ENCODE measurements at places on chromosomes 3 and 15.

- no peak for DNase-seq
These were observed 49.4 kb downstream of the GREM1 start for GRCh38 chr15:32767236-32767635.

- no peak for DNase-seq
These were observed 5.4 kb downstream of the VIPR1 start for GRCh38 chr3:42507761-42508335.

GRCh38 chr3:42228796-42229195 is 37.2 kb downstream of the CCK start:
- no peak for DNase-seq

GRCh38 chr15:50353251-50353974 is 1.6 kb downstream of the GABPB1 start:
- DNase-seq, result no peak

GRCh38 chr15:31200735-31201151 is 99.2 kb upstream of the TRPM1 start:
- DNase-seq, result no peak

DNA sequence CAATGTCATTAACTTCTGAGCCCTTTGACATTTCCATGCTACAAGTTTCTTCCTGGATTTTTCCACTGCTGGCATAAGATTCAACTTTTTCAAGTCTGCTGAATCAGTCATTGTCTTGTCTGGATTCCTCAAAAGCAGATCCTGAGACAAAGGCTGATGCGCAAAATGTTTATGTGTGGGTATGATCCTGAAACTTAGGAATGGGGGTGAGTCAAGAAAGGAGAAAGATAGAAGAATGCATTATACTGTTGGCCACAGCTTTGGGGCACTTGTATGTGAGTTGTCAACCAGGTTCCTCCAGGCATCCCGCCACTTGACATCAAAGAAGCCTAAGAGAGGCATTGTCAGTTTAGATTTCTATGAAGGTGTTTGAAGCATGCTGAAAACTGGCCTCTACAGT is 50.4 kb downstream of the FOXB1 start:
- DNase-seq, result no peak

DNA sequence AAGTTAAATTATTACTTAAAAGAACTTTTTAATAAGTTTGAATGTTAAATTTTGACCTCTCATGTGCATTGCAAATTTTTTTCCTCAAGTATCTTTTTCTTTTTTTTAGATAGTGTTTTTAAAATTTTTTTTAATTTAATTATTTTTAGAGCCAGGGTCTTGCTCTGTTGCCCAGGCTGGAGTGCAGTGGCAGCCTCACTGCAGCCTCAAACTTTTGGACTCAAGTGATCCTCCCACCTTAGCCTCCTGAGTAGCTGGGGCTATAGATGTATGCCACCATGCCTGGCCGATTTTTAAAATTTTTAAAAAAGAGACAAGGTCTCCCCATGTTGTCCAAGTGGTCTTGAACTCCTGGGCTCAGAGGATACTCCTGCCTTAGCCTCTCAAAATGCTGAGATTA is 14.4 kb downstream of the PDE8A start:
- DNase-seq, result no peak

DNA sequence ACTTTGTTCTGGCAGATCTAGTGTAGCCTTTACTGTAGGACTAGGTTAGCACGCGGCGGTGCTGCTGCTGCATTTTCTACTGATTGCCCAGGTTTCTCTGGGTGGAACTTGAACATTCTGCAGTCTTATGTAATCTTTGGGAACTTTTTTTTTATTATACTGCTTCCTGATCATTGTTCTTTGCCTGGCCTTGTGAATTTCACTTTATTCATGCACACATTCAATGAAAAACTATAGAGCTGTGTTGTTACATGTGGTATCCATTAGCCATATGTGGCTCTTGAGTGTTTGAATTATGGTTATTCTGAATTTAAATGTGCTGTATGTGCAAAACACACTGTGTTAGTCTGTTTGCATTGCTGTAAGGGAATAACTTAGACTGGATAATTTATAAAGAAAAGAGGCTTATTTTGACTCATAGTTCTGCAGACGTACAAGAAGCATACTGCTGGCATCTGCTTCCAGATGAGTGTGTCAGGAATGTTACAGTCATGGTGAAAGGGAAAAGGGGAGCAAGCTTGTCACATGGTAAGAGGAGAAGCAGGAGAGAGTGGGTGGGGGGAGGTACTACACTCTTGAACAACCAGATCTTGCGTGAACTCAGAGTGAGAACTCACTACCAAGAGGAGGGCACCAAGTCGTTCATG is 26.5 kb downstream of the MEF2A start:
- no peak for DNase-seq

DNA sequence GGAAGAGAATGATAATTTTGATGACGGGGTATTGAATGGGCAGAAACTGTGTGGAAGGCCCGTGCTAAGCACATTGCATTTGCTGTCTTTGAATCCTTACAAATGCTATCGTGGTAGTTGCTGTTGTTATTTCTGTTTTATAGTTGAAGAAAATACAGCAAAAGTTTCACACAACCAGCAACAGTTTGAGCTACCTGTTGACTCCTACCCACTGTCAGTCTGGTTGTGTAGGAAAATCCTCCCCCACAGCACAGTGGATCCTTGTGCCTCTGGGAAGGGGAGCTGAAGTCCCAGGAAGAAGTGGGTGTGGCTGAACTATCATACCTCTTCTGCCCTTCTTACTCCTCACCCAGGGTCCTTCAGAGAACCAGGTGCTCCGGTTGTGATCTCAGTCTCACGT is 29.4 kb downstream of the MRAS start:
- no peak for DNase-seq

DNA sequence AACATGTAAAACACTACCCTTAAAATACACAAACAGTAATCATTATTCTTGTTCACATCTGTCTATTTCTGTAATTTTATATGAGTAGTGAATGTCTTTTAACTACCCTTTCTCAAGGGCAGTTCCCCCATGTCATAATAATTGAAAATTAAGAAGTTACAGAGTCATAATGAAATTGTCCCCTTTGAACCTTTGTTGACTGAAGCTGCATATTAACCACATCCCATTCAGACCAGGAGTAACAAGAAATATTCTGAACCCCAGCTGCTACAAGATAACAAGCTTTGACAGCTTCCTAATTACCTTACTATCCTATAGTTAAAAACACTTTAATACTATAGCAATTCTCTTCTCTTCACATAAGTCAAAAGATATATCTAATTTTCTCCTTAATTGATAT is 635.9 kb upstream of the SUCLG2 start:
- DNase-seq, result no peak

DNA sequence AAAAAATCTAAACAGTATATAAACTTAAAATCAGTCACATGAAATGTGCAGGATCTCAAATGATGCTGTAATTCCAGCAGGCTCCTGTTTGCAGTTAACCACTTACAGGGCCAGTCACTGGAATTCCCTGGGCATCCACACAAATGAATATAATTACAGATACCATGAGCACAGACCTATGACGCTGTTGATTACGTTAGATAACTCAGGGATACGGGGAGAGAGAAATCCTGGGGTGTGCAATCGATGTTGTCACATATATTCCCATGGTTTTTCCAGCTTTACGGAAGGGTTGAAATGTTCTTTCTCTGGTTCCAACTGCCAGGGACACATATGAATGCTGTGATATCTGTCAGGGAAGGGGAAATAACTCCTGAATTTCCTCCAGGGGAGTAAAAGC is 100.8 kb downstream of the RORA start:
- no peak for DNase-seq

GRCh38 chr15:37109872-37110572 is 9.7 kb upstream of the MEIS2 start:
- no peak for DNase-seq

DNA sequence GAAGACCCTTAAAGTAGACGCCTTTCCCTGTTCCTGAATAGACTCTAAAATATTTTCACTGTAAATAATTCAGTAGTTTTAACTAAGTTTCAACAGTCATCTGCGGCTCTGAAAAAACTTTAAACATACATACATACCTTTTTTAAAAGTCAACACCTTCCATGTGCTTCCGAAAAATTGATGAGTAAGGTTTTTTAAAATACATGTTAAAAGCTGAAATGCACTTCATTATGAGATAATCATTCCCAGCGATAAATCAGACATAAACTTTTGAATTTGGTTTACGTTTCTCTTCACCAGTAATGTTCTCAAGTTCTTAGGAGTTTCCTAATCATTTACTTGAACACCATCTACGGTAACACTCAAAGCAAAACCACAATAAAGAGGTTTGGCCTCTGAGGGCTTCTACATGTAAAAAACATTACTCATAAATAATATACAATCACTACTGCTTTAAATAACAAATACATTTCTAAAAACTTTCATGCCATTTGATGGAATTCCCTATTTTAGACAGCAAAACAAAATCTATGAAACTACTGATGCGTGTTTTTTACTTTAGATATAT is 403.5 kb downstream of the SHQ1 start:
- DNase-seq, result no peak

DNA sequence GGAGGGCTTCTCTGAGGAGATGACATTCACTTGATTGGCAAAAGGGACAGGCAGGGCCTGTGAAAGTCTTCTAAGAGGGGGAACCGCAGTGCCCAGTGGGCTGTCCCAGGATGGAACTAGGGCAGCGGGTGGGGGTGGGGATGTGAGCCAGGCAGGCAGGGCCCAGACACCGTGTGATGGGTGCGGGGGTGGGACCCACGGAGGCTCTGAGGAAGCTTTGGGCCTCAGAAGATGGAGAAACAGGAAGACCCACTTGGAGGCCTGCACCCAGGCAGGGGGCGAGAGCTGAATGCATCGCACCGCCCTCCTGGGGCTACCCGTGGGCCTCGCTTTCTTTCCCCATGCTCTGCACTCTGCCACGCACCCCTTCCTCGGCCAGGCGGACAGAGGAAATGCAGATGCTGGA is 32.9 kb upstream of the ACAD9 start:
- peak; percentile 23 for DNase-seq

GRCh38 chr3:151197981-151198767 is 4.8 kb downstream of the GPR171 start:
- DNase-seq, result no peak

GRCh38 chr3:96900566-96900965 is 86.2 kb downstream of the EPHA6 start:
- DNase-seq, result no peak

DNA sequence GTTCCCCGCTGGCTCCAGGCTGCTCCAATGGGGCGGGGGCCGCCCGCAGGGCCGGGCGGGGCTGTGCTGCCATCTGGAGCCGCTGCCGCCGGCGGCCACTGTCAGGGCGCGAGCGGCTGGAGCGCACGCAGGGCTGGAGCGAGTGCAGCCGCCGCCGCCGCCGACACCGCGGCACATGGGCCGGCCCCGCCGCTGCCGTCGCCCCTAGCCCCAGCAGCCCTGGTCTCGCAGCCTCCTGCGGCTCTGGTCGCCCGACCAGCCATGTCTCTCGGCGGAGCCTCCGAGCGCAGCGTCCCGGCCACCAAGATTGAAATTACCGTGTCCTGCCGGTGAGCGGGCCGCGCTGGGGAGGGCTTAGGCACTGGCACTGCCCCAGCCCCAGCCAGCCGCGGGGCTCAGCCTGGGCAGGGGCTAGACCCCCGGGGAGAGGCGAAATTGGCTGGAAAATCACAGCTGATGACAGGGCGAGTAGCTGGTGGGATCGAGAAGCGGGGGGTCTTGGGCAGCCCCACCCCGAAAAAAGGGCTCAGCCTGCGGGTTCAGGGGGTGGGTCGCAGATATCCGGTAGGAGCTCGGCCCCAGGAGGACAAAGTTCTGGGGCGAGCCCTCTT is at the start of gene CPNE9:
CPNE9 (plus strand) TSS at position 98 of the 611 bp plus-strand sequence; CDS start at position 262, 164 bp downstream.
- no peak for DNase-seq

DNA sequence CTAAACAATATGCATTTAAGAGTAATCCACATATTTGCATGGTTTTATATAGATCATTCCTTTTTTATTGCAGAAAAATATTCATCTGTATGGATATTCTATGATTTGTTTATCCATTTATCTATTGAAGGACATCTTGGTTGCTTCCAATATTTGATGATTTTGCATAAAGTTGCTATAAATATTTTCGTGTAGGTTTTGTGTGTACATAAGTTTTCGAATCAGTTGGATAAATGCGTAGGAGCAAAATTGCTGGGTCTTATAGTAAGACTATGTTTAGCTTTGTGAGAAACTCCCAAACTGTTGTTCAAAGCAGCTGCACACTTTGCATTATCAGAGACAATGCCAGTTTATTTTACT is 971.2 kb downstream of the DIPK2A start:
- no peak for DNase-seq

Data from stimulated activated CD4-positive, alpha-beta T cell treated with anti-CD3 and anti-CD28 coated beads, Interleukin-12 subunit alpha, Interleukin-12 subunit beta, amount 100 ng/mL, for 24 hours (primary cell).